ENCODE measurements at places on chromosomes 3 and 15.

DNA sequence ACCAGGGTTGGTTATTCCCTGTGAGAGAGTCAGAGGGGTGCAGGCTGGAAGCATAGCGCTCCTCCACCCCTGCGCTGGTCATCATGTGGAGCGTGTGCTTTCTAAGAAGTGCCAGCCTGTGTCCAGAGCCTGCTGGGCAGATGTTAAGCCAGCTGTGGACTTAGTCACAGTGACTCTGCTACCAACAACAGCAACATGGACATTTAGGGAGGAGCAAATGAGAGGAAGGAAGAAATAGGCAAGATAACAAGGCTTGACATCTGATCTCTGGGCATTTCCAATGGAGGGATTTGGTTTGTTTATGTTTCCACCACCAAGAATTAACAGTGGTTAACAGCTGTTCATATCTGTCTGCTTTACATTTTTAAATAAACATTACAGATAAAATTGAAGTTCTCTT, 36.4 kb upstream of the MYZAP start:
- no peak for DNase-seq

GRCh38 chr3:23739536-23739935, 66.2 kb upstream of the UBE2E1 start:
- DNase-seq = no peak

- DNase-seq = no peak
Observed at GRCh38 chr15:96882121-96882772, 551.7 kb downstream of the NR2F2 start.

- no peak for DNase-seq
Observed at GRCh38 chr3:78613421-78613879, 1154.3 kb downstream of the ROBO1 start.

DNA sequence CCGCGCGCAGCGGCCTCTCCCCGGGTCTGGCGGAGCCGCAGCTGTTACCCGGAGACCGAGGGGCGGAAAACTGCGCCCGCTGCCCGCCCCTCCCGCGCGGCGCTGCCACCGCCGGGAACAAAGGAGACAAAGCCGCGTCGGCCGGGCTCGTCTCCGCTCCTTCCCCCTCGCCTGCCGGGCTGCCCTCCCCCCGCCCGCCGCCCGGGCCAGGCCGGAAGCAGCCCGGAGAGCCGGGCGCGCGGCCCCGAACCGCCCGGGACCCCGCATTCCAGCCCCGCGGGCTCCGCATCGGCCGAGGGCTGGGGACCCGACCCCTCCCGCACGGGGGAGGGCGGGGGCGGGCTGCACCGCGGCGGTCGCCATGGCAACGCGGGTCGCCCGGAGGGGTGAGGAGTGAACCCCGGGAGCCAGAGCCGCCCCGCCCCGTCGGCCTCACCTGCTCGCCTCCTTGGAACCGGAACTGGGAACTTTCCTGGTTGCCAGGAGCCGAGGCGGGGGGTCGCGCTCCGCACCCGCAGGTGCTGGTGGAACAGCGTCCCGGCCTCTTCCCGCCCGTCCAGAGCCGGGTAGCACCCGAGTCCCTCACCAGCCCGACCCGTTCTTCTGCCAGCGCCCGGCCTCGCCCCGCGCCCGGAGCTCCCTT, 448 bp downstream of the PLXNB1 start:
- DNase-seq = peak; percentile 42

- no peak for DNase-seq
Observed at GRCh38 chr15:79501086-79501485, 69.0 kb downstream of the MINAR1 start.

DNA sequence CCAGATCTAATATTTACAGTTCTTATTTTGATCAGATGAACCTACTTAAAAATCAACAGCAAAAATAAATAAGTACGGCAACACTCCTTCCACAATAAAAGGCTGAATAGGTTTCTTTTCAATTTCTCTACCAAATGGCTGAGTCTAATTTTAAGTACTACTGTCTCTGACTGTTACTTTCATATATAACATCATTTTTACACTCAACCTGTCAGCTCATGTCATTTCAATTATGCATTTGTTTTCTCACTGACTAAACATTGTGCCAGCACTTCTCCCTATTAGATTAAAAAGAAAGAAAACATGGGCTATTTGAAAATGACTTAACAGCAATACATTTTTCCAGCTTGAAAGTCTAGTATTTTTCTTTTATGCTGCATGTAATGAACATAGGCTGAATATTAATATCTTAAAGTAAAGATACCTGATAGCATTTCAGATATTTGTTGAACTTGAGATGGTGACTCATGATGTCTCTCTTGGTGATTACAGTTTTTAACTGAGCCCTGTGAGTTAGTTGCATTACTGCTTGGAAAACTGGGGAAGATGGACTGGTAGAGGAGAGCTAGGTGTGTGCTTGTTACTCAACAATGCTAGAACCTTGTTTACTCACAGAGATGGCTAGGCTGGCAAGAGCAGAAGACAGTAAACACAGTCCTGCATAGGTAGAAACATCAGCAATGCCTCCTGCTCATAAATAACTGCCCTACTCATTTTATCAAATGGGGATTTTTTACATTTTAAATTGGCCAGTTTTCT, 73.9 kb downstream of the PEX5L start:
- DNase-seq = no peak

- no peak for DNase-seq
Observed at GRCh38 chr15:93495799-93496637, 407.0 kb upstream of the RGMA start.

DNA sequence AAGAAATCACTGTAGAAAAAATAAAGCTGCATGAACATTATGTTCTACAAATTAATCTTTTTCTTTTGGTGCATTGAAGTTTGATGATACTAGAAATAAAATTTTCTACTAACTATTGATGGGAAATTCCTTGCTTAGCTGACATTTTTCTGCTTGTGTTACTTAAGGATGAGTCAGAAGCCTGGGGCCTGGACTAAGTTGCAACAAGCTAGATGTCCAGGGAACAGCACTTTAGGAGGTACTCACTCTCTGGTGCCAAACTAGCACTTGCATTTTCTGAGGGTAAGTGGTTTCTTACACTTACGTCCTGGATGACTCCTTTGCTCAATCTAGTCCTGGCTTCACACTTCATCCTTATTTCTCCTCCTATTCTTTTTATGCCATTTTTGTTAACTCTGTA, 945.1 kb downstream of the IGSF11 start:
- DNase-seq = no peak

GRCh38 chr15:69780981-69781380, 316.7 kb downstream of the TLE3 start:
- no peak for DNase-seq

- DNase-seq = no peak
Observed at GRCh38 chr3:172087602-172088580, 48.5 kb downstream of the FNDC3B start.

DNA sequence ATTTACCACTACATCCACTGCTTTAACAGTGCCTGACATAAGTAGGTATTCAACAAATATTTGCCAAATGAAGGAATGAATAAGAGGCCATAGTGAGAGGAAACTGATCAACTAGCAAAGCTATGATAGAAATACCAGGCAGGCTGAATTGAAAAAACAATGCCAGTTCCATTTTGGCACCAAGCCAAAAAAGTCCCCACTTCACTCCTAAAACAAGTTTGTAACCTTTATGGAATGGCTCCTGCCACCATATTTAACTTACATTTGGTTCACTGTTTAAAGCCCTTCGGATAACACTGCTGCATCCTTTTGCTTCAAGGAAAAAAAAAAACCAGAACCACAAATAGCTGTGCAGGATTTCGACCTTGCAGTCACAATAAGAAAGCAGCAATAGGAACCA, 166.1 kb downstream of the FRMD5 start:
- peak; percentile 9 for DNase-seq

- peak; percentile 50 for DNase-seq
Observed at GRCh38 chr15:91853511-91853947, at the start of gene SLCO3A1. TSS of gene SLCO3A1 (plus strand) at chr15:91853708.

GRCh38 chr15:92645051-92645631, 10.4 kb downstream of the FAM174B start:
- no peak for DNase-seq

DNA sequence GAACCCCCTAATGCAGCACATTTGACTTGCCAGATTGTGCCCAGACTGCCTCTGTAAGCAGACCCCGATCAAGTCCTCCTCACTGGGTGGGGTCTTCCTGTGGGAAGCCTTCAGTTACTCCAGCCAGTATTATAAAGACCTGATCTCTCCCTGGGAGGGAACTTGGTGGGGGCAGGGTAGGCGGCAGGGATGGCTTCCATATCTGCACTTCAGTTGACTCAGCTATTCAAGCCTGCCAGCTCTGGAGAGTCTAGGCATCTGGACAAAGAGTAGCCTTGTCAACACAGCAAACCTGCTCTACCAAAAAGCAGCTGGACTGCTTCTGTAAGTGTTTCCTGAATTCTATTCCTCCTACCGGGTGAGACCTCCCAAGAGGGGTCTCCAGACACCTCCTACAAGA, 21.0 kb upstream of the SLC25A38 start:
- no peak for DNase-seq

- DNase-seq = no peak
Observed at GRCh38 chr3:36303286-36303685, 77.0 kb upstream of the STAC start.

GRCh38 chr15:52214553-52214952, 23.4 kb upstream of the GNB5 start:
- DNase-seq = no peak

DNA sequence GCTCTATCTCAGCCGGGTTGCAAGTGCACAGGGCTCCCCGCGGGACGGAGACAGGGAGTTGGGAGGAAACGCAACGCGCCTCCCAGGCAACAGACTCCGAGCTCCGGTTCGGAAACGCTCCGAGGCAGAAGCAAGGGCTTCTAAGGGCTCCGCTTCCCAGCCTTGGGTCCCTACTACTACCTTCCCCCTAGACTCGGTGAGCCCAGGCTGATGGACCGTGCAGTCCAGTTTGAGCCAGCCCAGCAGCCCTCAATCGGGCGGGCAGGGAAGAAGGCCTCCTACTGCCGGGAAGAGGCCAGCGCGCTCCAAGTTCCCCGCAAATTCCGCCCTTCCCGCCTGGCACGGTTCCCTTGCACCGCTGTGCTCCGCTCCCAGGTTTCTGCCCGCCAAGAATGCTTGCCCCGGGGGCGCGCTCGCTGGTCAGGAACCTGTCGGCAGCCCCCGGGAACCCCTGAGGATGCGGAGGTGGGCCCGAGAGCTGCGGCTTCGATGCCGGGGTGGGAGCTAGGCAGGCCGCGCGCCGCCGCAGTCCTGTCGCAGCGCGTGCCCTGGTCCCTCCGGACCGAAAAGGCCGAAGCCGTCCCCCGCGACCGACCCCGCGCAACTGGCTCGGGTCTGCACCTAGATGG, 728 bp downstream of the TRANK1 start:
- peak; percentile 77 for DNase-seq

DNA sequence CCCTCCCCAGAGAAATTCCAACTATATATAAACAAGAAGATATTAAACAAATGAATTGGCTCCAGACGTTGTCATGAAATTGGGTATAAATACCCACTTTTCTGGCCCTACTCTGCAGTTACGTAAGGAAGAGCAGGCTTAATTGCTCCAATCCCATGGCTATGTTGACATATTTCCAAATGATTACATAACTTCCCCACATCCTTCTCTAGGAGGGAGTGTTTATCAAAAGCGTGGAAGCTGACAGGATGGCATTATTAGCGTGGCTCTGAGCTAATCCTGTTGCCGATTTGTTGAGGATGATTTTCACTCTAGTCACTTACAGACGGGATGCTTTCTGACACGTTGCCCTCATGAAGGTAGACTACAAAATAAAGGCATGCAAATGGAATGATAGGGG, 347.5 kb upstream of the TMCO5A start:
- DNase-seq = no peak

- no peak for DNase-seq
Observed at GRCh38 chr15:80706161-80706560, 11.1 kb downstream of the ABHD17C start.

DNA sequence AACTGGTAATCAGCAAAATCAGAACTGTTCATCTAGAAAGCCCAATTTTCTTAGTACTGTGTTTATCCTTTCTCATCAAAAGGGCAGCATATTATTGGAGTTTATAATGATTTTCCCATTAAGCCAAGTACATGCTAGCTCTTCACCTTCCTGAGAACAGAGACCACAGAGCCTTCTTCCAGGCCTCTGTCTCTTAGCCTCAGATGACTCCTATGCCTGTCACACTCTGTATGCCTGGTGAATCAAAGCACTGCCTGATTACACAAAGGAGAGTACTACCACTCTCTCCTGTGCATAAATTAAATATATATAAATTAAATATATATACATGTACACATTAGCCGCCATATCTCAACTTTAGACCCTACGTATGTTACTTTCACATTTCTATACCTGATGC, 636.1 kb downstream of the NTRK3 start:
- DNase-seq = no peak

DNA sequence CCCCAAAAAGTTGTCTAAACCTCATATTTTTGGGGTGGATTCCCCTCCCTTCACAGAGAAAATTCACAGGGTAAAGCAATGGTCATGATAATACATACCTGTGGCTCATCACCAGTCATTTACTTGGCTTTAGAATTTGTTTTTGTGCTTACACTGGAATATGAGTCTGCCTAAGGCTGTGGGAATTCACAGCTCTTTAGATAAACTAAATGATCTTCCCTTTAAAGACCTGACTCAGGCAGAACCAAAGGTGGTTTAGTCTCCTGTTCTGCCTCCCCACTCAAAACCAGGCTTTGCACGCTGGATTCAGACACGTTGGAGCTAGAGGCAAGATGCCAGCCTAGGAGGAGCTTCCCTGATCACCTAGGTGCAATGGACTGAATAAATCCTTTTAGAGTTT, 40.3 kb upstream of the BNC1 start:
- DNase-seq = no peak

GRCh38 chr3:10758304-10759037, 57.6 kb upstream of the SLC6A11 start:
- DNase-seq = peak; percentile 74

DNA sequence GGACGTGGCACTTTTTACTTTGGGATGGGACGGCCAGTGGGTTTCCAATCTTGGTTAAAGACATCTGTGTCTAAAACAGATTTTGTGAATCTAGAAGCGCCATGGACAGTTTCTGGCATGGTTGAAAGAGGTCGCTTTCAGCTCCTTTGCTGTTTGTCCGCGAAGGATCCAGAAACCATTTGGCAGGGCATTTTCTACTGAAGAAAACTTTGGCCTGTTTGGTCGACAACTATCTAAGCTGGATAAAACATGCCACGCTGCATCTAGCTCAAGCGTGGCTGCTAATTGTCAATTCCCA, 730 bp upstream of the RORA start:
- DNase-seq = no peak

- DNase-seq = peak; percentile 12
Observed at GRCh38 chr3:58588030-58588614, 10.9 kb upstream of the FAM107A start.

- no peak for DNase-seq
Observed at GRCh38 chr3:55190331-55190730, 262.5 kb upstream of the LRTM1 start.

DNA sequence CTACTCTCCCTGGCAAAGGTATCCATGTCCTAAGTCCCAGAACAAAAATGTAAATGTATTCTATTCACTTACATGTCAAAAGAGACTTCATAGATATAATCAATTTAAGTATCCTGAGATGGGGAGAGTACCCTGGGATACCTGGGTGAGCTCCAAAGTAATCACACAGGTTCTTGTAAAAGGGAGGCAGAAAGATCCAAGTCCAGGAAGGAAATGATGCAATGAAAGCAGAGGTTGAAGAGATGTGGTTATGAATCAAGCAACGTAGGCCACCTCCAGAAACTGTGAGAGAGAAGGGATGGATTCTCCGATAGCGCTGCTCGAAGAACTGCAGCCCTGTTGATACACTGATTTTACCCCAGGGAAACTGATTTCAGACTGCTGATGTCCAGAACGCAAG, 93.9 kb upstream of the VGLL3 start:
- DNase-seq = no peak

- DNase-seq = no peak
Observed at GRCh38 chr3:15998911-15999310, 175.6 kb upstream of the GALNT15 start.

- no peak for DNase-seq
Observed at GRCh38 chr3:197204736-197205135, 93.7 kb downstream of the DLG1 start.
